ENCODE measurements at places on chromosomes 12 and 14.

GRCh38 chr12:16323010-16323409 is 24.4 kb upstream of the MGST1 start:
- no peak for DNase-seq

DNA sequence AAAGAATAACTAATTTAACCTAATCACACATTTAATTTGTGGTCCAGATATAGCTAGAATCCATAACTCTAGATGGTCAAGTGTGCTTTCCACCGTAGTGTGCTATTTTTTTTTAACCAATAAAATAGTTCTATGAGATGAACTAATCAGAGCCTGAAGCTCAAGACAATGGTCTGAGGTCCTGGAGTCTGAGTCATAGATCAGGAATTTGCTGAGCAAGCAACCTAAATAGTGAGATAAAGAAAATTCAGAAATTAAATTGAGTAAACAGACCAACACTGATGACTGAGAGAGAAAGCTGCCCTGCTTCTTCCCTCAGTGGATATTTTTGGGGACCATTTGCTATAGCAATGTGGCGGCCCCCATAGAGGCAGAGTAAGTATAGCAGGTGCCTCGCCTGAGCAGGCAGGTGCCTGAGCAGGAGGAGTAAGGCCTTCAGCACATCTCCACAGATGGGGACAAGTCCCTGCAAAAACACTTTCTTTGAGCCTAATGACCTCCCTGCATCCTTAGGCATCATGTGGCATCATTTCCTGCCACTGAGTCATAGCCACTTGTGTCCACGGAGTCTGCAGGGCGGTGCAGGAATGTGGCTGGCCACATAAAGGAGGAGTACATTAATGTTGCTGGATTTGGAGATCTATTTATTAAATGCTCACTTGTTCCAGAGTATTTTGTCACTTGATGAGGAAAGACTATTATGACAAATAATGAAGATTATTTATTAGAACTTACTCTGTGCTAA is 13.9 kb upstream of the CLEC4E start:
- no peak for DNase-seq

DNA sequence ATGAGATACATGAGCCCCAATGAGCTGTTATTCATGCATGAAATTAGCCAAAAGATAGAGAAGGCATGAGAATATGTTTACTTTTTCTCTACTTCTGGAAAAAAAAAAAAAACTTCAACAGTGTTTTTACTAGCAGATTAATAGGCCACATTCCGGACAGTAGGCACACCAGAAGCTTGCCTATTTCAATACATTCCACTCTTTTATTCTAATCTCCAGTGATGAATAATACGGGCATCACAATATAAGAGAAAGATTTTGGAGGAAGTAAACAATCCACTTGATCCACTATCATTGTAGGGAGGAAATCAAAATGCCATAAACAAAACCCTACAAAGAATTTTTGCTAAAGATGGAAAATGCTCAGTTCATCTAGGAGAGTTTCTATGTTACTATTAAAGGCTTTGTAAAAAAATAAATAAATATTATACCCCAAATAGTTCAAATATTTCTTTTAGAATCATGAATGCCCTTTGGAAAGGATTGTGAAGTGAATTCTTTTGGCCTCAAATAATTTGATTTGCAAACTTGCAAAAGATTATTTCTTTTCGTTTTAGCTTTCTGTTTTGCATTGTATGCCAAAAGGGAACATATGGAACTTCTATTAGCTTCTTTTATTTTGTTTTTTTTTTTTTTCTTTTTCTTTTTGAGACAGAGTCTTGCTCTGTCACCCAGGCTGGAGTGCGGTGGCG is 232.6 kb downstream of the EPS8 start:
- no peak for DNase-seq

GRCh38 chr14:73492670-73493069 is 1.9 kb downstream of the RIOX1 start:
- no peak for DNase-seq

DNA sequence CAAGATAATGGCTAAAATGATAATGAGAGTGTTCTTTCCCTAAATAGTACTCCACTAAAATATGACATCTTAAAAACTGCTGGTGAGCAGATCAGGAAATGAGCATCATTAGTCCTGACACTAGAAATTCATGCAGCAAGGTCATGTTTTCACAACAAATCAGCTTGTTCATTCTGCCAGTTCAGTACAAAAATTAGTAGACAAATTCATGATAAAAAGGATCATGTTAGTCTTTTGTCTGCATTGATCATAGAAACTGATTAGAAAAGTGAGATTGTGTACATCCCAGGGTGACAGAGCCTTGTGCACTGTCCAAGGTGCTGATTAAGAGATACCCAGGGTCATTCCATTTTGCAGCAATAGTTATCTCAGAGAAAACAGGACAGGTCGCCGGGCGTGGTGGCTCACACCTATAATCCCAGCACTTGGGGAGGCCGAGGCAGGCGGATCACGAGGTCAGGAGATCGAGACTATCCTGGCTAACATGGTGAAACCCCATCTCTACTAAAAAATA is 163.6 kb downstream of the RIMBP2 start:
- no peak for DNase-seq

- DNase-seq, result no peak
These were observed 226.8 kb downstream of the C12orf42 start for GRCh38 chr12:103268831-103269514.

Data from activated gamma-delta T cell treated with Interleukin-2 at 50 U/mL for 16 hours (primary cell).